ENCODE measurements at places on chromosomes 1 and 21.

DNA sequence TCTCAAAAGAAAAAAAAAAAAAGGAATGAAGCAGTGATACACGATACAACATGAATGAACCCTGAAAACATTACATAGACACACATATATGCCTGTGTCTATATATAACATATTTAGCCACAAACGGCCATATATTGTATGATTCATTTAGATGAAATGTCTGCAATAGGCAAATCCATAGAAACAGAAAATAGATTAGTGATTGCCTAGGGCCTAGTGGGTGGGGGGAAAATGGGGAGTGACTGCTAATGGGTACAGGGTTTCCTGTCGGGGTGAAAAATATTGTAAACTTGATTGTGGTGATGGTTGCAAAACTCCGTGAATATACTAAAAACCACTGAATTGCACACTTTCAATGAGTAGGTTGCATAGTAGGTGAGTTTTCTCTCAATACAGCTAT lies 6.0 kb upstream of the H6PD start:
- DNase-seq: no peak

- DNase-seq: no peak
These were observed 220.3 kb upstream of the LYPLAL1 start for GRCh38 chr1:218953386-218953785.

- no peak for DNase-seq
These were observed 1.6 kb downstream of the KCNJ9 start for GRCh38 chr1:160082926-160083325.

GRCh38 chr1:187067160-187067559 lies 238.4 kb downstream of the PLA2G4A start:
- DNase-seq: no peak

DNA sequence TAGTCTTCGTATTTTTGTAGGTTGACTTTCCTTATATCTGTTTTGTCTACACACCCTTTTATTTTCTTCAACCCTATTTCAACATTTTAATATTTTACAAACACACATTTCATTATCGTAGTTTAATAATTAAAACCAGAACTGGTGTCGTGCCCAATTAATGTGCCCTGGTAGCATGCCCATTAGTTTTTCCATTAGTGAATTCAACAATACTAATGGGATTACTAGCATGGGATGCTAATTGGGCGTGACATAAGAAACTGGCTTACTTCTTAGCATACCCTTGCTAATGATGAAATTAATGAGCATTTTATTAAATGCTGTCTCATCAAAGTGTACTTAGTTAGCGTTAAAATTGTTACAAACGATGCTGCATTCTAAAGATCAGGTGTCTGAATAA lies 332.7 kb downstream of the USH2A start:
- DNase-seq: no peak

GRCh38 chr1:197915862-197916499 lies 1.2 kb upstream of the LHX9 start:
- DNase-seq: peak; percentile 59

- peak; percentile 38 for DNase-seq
These were observed 27.5 kb upstream of the TCEA3 start for GRCh38 chr1:23452011-23452411.

DNA sequence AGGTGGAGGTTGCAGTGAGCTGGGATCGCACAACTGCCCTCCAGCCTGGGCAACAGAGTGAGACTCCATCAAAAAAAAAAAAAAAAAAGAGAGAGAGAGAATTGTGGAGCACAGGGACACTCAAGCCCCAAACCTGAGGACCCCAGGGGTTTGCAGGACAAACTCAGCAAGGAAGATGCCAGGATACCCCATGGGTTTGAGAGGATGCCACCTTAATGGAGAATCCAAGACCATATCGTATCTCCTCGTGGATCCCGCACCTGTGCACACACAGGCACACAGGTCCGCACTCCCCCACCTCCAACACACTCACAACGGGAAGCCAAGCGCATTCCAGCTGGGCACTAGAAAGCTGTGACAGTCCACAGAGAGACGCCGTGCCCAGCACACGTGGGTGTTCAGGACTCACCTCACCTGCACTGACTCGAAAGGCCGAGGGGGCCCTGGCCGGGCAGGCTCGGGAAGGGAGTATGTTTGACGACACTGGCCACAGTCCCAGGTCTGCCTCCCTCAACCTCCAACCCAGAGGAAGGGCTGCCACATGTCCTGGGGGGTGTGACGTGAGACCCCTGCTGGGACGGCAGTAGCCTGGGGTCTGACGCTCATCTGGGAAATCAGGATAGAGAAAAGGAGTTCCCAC lies 11.1 kb downstream of the CHD5 start:
- DNase-seq: no peak

GRCh38 chr1:89703469-89703868 lies 70.5 kb downstream of the LRRC8C start:
- no peak for DNase-seq

- DNase-seq: no peak
These were observed 204.1 kb downstream of the GABPA start for GRCh38 chr21:25938658-25939395.

DNA sequence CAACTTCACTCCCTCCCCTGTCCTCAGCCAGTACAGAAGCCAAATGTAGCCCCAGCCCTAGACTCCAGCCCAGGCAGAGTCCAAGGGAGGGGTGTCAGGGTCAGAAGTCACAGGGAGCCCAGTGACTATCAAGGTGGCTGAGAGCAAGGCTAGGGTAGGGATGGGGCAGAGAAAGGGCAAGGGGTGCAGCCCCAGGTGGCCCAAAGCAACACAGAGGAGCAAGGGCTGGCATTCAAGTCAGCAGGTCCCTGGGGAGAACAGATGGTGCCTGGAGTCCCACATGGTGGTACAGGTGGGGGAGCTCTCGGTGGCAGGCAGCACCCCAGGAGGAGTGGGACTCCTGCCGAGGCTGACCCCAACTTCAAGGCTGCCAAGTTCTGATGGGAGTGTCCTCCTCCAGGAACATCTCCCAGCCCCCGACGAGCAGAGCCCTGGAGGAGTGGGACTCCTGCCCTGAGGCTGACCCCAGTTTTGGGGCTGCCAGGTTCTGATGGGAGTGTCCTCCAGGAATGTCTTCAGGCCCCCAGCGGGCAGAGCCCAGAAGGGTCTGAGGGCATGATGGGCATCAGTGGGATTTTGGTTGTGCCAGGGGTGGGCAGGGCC lies 3.7 kb upstream of the DVL1 start:
- no peak for DNase-seq

DNA sequence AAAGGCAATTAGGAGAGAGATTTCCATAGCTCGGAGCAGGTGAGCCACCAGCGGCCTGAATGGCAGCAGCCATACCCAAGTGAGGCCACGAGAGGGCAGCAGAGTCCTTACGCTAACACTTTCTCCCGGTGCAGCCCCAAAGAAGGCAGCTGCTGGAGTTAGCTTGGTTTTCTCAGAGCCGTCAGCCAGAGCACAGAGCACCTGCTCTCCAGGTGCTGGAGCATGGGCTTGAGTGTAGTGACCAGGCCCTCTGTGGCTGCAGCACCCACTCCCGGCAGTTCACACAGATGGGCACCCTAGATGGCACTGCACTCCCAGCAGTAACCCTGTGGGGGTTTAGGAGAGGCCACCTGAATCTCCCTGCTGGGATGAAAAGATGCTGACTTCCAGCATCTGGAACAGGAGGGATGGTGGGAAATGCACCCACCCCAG lies 45.8 kb downstream of the TMCC2 start:
- no peak for DNase-seq

DNA sequence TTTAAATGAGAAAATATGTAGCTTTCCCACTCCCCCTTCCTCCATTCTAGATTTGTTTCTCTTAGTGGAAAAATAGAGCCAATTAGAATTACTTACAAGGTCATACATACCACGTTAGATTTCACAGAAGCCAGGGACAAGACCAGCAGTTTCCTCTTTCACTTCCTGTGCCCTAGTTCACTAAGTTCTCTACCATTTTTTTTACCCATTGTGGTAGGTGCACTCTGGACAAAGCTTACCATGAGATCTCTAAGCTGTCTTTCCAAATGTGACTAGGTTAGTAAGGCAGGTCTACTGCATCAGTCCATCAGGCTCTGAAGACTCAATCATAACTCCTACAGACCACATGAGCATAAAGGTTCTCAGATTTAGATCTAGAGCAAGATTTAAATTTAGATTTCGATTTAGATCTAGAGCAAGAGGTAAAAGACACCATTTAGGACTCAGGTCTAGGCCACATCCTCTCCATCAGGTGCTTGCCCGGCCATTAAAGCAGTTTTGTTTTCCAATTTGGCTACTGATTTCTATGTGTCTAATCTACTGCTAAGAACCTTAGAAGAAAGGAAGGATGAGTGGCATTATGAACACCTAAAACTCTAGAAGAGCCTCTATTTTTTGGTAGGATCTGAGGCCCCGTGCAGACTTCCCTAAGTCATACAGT lies 235.3 kb downstream of the FAF1 start:
- DNase-seq: no peak

GRCh38 chr1:180522213-180522515 lies 19.8 kb upstream of the ACBD6 start:
- no peak for DNase-seq

- no peak for DNase-seq
These were observed 272.6 kb downstream of the MATN1 start for GRCh38 chr1:30450818-30451233.

DNA sequence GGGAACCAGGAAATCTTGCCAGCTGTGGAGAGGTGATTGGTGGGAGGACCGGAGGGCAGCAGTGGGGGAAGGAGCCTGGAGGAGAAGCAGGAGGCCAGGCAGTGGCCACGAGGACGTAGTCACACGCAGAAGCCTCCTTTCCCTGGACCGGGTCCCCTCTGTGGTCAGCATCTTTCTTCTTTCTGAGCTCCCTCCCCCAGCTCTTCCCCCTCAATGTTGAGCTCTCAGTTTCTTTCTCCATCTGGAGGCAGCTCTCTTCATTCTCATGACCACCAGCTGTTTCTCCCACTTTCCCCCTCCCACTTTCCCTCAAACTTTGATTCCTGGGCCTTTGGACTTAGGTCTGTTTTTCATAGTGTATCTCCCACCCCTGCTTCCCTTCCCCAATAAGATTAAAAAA lies 18.3 kb downstream of the KIRREL1 start:
- DNase-seq: no peak

DNA sequence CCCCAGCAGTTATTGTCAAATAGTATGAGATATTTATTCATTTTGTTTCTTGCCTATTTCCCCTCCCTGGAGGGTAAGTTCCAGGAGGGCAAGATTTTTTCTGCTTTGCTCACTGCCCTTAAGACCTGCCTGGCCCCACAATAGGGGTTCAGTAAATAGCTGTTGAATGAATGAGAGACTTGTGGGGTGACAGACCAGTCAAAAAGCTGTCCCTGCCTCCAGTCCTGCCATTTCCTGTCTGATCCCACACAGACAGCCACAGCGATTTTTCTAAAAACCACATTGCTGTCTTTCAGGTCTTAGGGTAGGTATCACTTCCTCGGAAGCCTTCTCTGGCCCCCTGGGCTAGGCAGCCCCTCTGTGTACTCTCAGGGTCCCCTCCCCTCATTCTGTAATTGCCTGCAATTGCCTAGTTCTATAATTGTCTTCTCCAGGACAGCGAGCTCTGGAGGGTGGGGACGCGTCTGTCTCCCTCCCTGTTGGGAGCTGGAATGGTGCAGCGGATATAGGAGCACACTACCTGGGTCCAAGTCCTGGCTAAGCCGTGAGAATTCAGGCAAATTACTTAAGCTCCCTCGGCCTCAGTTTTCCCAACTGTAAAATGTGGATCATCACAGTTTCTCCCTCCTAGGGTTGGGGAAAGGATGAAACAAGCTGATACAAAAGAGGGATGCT lies 1.8 kb upstream of the EXTL1 start:
- DNase-seq: peak; percentile 24

GRCh38 chr1:37606481-37607263 lies 10.9 kb upstream of the GNL2 start:
- DNase-seq: no peak

- DNase-seq: no peak
These were observed 23.4 kb downstream of the NFASC start for GRCh38 chr1:204894031-204894430.

- DNase-seq: no peak
These were observed 48.0 kb downstream of the SMYD2 start for GRCh38 chr1:214328770-214329469.

DNA sequence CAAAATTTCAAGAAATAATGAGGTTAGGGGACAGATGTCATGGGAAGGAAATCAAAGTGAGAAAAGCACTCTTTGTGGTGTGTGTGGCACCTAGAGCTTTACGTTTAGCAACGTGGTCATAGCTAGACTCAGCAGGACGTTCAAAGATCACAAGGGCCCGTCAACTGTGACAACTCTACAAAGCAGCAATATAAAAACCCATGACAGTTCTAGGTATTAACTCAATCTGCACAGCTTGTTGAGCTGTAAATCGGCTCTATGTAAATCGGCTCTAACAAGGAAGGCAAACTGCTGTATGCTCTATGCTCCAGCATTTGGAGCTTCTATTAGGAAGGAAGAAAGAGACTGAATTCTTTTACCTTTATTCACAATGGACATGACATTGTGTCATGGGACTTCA lies 64.8 kb downstream of the TP53BP2 start:
- no peak for DNase-seq

GRCh38 chr21:42340187-42341050 lies 10.4 kb downstream of the TFF2 start:
- no peak for DNase-seq

DNA sequence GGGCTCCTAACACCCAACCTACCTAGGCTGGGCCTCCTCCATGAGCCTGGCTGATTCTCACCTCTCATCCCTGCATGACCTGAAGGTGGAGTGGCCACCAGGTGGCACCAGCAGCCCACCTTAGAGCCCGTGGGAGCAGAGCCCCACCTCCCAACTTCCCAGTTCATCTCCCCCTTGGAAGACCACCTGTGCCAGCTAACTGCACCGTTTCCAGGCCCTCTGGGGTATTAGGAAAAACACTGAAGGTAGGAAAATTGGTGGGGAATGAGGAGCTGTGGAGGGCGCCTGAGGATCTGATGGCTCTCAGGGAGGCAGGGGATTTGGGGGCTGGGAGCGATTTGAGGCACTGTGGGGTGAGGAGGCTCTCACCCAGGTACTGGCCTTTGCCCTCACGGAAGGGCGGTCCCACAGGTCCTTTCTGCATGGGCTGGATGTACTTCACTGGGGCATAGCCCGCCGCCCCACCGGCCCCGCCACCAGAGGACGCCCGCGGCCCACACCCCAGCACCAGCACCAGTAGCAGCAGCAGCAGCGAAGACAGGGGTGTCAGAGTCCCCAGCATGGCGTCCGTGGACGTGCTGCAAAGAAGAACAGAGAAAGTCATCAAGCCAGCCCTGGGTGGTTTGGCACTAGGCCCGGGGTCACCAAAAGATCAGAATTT lies 11.1 kb downstream of the ADPRS start:
- DNase-seq: peak; percentile 57

DNA sequence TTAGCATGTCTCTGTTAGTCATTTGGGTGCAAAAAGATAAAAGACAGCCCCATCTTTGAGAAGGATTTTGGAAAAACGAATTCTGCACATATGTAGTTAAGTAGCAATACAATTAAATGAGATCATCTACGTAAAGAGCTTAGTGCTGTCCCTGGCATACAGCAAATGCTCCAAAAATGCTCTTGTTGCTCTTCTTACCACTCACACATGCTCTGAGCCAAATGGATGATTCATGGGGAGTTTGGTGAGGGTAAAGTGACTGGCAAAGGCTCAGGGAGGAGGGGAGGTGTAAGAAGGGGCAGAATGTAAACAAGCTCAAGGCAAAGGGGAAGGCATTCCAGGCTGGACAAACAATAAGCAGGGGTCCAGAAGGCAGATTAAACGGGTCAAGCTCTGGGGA lies 191.9 kb downstream of the AK5 start:
- peak; percentile 86 for DNase-seq

Measured in HS-27A (cell line).